ENCODE measurements at places on chromosomes 3 and 15.

DNA sequence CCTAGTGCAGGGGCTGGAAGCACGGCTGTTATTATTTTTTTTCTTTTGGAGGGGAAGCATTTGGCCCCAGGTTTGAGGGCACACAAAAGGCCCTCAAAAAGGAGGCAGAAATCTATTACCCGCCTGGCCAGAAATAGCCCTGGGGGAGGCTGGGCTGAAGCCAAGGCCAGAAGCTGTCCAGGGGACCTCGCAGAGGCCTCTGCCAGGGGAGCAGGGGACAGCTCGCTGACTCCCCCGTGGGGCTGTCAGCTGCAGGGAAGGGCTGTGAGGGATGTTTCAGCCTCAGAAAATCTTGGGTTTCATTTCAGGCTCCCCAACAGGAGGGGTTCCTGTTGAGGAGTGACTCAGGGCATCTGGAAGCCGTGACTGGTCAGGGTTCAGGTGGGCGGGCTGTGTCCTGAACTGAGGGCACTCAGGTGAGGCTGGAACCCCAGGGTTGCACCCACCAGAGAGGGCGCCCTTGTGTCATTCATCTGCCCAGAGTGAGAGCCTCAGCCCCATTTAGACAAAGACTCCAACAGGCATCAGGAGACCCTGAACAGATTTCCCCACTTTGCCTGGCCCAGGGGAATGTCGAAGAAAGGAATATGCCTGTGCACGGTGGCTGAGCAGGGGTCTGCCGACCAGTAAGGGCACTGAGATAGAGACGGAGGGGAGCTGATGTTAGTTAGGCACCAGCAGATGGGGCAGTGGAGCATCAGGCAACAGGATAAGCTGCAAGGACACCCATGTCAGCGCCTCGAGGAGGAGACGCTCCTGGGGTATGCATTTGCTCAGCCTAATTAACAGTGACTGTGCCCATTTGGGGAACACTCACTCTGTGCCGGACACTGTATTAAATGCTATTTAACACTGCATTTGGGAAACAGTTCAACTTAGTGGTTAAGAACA lies 43.5 kb upstream of the SLC6A11 start:
- DNase-seq = no peak

- no peak for DNase-seq
These were observed 138.6 kb downstream of the SRGAP3 start for GRCh38 chr3:9110802-9111201.

GRCh38 chr3:113258361-113258760 lies 47.0 kb downstream of the BOC start:
- no peak for DNase-seq

DNA sequence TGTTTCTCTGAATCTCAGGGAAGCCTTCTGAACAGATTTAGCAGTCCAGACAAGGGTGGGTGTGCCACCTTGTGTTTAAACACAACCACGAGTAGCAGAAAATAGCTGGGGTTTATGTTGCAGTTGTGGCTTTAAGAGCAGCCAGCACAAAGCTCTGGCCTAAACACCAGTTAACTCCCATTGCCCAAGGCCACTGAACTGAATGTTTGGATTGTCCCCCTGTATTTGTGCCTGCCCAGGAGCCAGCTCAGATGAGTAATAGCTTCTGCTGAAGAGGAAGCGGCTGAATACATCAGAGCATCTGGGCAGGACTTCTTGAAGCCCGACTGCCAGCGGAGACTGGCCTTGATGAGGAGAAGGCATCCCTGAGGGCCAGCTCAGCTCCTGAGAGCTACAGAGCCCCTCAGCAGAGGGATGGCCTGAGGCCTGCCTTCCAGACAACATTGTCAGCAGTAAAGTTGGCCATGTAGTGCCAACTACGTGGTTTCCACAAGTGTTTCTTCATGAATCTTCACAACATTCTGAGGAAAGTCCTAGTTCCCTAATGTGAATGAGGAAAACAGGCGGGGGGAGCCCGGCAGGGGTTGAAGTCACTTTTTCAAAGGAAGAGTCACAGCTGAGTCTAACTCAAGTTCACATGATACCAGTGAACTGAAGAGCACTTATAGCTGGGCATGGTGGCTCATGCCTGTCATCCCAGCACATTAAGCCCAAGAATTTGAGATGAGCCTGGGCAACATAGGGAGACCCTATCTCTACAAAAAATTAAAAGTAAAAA lies 65.8 kb upstream of the ZBTB38 start:
- peak; percentile 78 for DNase-seq

Data from amniotic epithelial cell (primary cell).